Retinal pigment epithelial cell (primary cell): ENCODE measurements at places on chromosomes 1 and 21.
A peak's percentile ranks its signal among the peaks of the same experiment; 100 is the strongest.

GRCh38 chr1:208977638-208978256 lies 605.8 kb upstream of the CAMK1G start:
- DNase-seq, result no peak

DNA sequence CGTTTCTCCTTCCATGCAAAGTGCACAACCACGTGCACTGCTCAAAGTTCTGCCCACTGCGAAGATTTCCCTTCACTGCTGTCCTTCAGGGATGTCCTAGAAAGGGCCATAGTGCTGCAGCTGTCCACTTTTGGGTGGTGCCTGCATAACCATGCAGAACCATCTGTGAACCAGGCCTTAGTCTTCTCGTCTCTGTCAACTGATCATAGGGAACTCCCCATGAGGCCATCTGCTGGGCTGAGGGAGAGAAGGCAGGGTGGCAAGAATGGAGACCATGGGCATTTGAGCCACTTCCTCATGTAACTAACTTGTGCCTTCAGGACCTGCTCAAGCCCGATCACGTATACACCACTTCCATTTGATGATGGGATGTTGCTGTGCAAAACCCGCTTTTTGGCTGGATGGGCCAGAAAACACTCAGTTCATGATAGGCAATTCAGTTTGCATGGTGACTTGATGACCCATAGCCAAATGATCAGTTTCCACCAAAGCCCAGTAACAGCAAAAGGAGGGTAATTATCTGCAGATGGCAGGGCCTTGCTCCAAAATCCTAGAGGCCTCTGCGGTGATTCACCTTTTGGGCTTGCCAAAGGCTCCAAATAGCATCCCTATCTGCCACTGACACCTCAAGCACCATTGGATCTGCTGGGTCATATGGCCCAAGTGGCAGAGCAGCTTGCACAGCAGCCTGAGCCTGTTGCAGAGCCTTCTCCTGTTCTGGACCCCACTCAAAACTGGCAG lies 9.5 kb downstream of the ST6GALNAC5 start:
- no peak for DNase-seq

GRCh38 chr1:152786077-152786476 lies at the start of gene LCE1E:
Gene LCE1E (plus strand): TSS chr1:152786257. CDS start chr1:152787300, 1,043 bp downstream.
- no peak for DNase-seq

- DNase-seq, result no peak
Observed at GRCh38 chr1:117044217-117044616, 15.9 kb upstream of the TTF2 start.

DNA sequence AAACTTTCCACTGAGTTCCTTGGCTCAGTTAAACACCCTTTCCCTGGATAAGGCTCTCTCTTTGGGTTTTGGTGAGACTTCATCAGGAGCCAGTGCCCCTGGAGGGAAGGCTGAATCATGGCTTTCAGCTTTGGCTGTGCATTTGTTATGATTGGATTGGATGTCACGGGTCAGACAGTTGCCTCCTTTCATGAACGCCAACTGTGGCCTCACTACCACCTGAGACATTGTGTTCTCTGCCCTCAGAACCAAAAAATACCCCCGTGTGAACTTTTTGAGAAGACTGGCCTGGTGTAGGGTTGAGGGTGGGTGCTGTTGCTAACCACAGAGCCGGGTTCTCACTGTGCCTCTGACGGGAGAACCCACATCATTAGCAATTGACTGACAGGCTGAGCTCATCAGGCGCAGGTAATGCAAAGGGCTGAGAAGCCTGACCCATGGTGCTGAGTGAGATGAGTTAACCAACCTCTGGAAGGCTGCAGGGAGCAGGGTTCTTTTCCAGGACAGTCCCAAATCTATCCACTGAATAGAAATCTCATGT lies 65.6 kb downstream of the HHAT start:
- peak; percentile 2 for DNase-seq

DNA sequence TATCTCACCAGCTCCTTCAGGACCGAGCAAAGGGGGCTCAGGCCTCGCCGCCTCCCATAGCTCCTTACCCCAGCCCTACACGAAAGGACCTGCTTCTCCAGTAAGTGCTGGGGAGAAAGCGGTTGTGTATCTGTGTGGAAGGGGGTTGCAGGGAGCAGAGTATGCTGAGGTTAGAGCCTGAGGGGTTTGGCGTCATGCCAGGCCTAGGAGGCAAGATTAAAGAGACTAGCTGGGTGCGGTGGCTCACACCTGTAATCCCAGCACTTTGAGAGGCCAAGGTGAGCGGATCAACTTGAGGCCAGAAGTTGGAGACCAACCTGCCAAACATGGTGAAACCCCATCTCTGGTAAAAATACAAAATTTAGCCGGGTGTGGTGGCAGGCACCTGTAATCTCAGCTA lies 14.1 kb upstream of the RASSF5 start:
- no peak for DNase-seq

- no peak for DNase-seq
Observed at GRCh38 chr1:153610334-153610733, 2.6 kb downstream of the S100A16 start.

DNA sequence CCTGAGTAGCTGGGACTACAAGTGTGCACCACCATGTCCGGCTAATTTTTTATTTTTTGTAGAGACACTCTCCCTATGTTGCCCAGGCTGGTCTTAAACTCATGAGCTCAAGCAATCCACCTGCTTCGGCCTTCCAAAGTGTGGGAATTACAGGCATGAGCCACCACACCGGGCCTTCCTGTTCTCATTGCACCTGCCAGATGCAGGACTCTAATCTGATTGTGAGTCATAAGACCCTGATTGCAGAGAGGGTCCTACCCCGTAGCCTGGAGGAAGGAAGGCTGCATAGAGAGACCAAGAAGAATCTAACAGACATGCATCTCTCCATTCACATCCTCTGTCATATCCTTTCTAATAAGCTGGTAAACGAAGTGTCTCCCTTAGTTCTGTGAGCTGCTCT lies 19.5 kb upstream of the CGN start:
- DNase-seq, result no peak

GRCh38 chr1:152888126-152888525 lies 10.0 kb downstream of the SMCP start:
- no peak for DNase-seq

GRCh38 chr1:223811634-223812101 lies 34.1 kb downstream of the TP53BP2 start:
- no peak for DNase-seq

DNA sequence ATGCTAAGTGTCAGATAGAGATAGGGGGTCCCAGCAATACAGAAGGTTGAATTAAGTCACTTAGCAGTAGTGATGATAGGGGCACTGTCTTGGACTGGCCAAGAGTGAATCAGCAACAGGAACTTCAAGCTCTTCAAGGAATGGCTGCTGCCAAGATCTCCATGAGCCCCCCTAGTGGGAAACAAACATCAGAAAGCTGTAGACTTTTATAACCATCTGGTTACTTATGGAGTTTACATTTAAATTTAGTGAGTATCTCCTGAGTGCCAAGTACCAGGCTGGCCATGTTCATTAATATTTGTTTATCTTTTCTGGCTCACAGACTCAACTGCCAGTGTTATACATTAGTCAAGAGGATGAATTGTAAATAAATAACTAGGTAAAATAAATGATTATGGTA lies 327.3 kb downstream of the TTLL7 start:
- no peak for DNase-seq

GRCh38 chr1:19354531-19354981 lies 42.4 kb downstream of the SLC66A1 start:
- no peak for DNase-seq

GRCh38 chr1:171501305-171502024 lies 16.1 kb downstream of the PRRC2C start:
- no peak for DNase-seq

DNA sequence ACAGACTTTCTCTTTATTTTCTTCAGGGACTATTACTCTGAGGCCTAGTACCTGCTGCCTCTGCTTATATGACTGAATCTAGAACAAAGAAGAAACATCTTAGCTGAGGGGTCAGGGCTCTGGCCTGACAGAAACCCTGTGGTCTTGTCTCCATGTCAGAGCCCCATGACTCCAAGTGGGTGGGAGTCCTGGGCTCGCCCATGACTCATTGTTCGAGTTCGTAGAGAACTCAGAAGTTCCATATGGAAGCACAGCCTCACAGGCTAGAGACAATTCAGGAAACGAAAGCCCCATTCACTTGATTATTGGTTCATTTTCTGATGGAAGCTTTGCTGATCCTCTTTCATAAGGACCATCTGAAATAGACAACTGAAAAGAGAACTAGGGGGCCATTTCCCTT lies 73.2 kb downstream of the CD58 start:
- no peak for DNase-seq

GRCh38 chr1:4121293-4121684 lies 221.2 kb upstream of the C1orf174 start:
- DNase-seq, result no peak

DNA sequence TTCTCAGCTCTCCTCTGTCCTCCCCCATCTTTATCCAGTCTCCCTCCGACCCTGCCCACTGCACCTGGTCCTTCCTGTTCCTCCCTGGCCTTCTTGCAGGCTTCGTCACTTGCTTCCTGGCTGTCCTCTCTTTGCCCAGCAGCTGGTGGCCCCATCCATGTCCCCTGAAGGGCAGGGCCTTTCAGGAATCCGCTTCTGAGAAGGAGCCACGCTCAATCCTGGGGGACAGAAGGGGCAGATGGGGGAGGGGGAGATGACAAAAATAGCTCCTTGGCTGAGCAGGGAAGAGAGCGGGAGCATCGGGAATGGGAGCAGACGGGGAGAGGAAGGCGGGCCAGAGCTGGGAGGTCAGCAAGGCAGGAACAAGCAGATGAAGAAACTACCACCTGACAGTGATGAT lies 40.7 kb downstream of the SLC30A1 start:
- DNase-seq, result no peak

DNA sequence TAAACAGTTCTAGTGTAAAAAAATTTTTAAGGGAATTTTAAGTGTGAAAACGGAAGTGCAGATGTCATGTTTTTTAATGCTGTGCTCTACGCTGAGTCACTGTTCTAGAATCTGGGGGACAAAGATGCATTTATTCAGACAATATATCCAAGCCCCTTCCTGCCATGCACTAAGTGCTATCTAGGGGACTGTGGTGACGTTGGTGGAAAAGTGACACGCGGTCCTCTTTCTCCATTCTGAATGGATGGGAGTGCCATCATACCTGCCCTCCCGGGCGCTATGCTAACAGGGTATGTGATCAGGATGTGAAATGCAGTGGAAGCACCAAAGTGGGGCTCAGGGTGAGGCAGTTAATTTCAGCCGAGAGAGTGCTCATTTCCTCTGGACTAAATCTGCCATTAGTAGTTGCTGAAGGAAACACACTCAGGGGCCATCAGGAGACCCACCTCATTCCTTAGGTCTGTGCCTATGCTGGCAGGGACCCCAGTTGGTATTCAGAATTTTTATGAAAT lies 6.6 kb downstream of the C1orf226 start:
- no peak for DNase-seq

DNA sequence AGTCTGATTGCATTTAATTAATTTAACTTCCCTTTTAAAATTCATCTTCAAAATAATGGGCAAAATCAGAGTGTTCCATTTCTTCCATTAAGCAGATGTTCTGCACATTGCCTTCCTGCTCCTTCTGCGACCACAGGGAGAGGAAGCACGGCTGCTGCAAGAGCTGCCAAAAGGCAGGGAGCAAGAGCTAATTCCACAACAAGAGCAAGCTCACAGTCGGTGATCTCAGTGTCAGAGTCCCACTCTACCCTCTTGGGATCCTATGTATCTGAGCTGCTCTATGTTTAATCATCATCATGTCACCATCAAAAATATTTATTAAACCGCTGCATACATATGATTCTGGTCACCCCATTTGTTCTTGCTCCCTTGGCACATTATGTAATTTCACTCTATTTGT lies 255.3 kb upstream of the CAMK1G start:
- no peak for DNase-seq

GRCh38 chr1:225762002-225762441 lies 15.6 kb upstream of the SRP9 start:
- DNase-seq, result no peak

DNA sequence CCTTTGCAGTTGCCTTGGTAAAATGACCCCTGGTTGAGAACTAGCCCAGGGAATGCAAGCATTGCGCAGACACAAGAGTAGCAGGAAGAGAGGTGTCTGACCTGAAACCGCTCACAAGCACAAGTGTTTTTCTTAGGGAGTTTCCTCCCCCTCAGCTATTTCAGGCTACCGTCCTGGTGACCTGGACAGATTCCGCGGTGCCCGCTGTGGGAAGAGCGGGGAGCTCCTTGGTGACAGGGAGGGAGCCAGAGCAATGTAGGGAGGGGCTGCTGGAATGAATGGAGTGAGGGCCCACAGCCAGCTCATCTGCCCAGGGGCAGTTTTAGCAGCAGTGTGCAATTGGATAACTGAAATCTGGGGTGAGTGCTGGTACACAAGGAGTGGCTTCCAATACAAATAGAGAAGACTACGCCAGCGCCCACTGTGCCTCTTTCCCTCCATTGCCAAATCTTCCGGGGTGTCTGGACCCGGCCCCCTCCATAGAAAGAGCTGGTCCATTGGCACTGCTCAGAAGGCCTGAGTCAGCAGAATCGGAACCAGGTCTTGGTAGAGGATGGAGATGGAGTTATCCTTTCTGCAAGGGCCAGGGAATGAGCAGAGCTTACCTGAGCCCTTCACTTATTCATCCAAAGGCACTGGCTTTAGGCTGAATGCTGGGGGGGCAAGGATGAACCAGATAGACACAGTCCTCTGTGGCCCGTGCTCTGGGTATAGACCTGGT lies 82.8 kb downstream of the TRABD2B start:
- no peak for DNase-seq

- DNase-seq, result no peak
Observed at GRCh38 chr1:195462646-195463045, 1145.6 kb downstream of the KCNT2 start.

- no peak for DNase-seq
Observed at GRCh38 chr1:5933676-5934057, 58.6 kb downstream of the NPHP4 start.

DNA sequence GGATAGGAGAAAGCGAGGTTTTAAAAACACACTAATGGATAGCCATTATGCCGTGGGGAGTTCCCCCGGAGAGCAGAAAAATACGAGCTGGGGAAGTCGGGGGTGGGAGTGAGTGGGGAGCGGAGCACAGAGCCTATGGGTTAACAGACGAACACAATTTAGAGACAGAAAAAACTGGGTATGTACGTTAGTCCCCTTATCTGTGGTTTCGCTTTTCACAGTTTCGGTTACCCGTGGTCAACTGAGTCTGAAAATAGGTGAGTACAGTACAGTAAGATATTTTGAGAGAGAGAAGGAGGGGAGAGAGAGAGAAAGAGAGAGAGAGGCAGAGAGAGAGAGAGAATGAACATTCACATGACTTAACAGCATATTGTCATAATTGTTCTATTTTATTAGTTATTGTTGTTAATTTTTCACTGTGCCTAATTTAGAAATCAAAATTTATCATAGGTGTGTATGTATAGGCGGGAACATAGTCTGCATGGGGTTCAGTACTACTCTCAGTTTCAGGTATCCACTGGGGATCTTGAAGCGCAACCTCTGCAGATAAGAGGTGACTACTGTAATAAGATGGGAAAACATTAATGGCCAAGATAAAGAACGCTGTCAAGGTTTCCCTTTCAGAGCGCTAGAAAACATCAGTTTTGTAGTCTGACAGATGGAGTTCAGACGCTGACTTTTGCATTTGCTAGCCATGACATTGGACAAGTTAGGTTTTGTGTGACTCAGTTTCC lies 125.6 kb upstream of the LMO4 start:
- no peak for DNase-seq

GRCh38 chr1:189657715-189658114 lies 819.9 kb downstream of the BRINP3 start:
- DNase-seq, result no peak
